Neuronal stem cell (in vitro differentiated cells): ENCODE measurements at places on chromosomes 5 and 9.

- DNase-seq: no peak
Observed at GRCh38 chr5:150411245-150411979, 1.3 kb downstream of the CD74 start.

- DNase-seq: no peak
Observed at GRCh38 chr5:27252911-27253310, 214.5 kb upstream of the CDH9 start.

DNA sequence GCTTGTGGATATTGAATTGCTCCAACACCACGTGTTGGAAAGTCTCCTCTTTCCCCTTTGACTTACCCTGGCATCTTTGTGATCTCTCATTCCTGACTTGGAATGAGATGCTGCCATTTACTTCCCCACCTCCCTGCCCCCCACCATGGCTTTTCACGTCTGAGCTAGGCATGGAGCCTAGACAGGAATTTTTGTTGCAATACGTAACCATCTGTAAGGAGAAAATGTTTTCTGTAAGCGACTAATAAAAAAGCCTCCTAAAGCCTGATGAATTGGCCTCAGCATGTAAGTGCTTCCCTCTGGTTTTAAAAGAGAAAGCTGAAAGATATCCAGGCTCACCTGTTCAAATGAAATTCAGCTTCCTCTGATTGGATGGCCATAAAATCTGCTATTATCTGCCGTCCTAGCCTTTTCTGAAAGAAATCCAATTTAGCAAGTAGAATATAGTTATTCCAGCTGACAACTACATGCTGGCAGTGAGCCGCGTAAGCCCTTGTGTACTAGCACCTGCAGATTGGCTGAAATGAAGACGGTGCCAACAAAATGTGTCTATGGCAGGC lies 200.1 kb downstream of the NSG2 start:
- DNase-seq: no peak

- no peak for DNase-seq
Observed at GRCh38 chr5:14545862-14546261, 35.7 kb upstream of the OTULINL start.

DNA sequence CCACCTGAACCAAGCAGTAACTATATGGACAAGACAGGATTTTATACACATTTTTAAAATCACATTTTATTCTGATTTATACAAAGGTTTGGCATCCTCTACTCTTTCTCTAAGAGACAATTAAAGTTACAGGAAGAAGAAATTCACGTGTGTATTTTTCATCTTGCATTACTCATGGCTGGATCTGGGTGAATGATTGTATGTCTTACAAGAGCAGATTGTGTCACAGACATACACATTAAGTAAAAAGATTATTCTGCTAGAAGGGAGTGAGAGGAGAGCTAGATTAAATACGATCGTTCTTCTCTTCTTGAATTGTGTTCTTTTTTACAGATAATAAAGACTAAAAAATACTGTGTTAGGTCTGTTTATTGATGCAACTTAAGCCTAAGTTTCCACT lies 20.8 kb upstream of the CEP120 start:
- no peak for DNase-seq

DNA sequence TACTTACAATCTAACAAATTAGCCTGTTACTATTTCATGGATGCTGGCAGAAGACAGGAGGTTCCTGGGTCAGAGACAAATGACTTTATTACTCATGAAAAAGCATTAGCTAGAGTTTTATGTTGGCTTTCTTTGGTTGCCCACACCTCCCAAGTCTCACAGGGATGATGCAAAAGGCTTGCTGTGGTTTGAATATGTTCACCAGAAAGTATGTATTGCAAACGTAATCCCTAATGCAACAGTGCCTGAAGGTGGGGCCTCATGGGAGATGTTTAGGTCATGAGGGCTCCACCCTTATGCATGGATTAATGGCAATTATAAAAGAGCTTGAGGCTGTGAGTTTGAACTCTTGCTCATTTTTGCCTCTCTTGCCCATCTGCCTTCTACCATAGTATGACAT lies 28.5 kb downstream of the DPYSL3 start:
- no peak for DNase-seq

- DNase-seq: no peak
Observed at GRCh38 chr5:89313804-89314588, 431.0 kb upstream of the MEF2C start.

DNA sequence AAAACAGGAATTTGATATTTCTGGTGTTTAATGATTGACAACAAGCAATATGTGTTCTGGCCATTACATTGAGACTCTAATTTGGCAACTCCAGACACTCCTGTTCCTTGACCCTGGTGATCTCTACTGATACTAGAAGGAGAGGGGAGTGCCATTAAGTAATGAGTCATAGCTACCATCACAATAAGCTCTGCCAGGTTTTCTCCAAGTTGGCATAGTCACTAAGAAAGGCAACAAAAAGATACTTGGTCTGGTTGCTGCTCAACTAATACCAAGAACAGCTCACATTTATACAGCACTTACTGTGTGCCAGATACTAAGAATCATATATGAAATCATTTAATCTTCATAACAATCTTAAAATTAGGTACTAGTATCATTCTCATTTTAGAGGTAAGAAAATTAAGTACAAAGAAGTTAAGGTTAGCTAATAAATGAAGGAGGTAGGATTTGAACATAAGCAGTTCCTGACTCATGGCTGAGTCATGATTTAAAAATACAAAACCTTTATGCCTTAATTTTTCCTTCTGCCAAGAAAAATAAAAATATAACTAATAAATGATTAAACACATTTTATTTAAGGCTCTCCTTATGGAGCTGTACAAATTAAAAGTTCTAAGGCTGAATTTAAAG lies 19.9 kb upstream of the PRXL2C start:
- no peak for DNase-seq

- no peak for DNase-seq
Observed at GRCh38 chr5:169341556-169341955, 40.6 kb upstream of the SLIT3 start.

GRCh38 chr5:109929911-109930310 lies 240.2 kb downstream of the MAN2A1 start:
- DNase-seq: no peak

DNA sequence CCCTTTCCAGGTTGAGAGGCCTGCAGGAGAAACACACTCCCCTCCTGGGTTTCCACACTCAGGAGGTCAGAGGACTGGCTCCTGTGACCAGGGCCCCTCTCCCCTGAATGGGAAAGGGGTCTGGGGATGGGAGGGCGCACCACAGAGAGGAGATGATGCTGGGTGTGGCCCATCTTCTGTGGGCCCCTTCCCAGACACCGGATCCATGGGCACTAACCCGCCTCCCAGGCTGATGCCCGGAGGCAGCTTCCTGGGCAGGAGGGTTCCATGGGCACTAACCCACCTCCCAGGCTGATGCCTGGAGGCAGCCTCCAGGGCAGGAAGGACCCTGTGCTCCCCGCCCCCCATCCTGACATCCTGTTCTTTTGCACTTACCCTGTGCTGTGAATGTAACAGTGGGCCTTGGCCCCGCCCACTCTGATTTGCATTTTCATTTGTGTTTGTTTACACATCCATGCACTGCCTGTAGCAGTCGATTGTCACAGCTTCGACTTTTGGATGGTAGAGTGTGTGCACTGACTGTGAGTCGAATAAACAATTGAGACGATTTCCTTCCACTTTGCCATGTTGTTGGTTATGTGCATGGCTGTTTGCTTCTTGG lies 9.3 kb upstream of the DOLPP1 start:
- no peak for DNase-seq

DNA sequence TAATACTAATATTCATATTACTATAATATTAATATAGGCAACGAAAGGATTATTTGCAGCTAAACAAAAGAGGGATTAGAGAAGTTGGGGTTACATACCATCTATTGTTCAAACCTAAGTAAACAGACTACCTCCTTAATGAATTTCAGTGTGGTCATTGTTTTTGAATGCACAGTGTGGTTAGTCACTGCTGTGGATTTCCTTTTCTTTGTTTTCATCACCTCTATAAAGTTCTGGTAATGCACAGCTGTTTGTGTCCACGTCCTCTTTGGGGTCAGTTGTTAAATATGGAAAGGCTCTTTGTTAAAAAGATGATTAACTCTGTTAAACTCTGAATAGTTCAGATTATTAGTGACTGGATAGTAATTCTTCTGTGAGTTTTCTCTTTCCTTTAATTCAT lies 233.6 kb downstream of the MAST4 start:
- DNase-seq: peak; percentile 8

DNA sequence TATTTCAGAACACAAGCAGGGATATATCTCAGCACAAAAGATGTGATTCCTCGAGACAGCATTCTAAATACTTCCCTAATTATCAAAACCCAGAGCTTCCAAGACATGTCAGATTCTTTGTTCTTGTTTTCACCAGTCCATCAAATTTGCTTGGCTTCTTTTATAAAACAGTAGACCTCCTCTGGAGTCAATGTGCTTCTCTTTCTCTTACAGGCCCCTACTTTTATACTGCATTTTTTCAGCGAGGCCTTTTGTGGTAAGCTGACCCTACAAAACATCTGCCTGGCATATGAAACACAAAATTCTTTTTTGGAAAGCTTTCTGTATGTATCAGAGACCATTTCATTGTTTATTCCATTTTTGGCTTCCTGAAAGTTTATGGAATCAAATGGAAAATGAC lies 81.8 kb downstream of the ARSB start:
- DNase-seq: no peak

DNA sequence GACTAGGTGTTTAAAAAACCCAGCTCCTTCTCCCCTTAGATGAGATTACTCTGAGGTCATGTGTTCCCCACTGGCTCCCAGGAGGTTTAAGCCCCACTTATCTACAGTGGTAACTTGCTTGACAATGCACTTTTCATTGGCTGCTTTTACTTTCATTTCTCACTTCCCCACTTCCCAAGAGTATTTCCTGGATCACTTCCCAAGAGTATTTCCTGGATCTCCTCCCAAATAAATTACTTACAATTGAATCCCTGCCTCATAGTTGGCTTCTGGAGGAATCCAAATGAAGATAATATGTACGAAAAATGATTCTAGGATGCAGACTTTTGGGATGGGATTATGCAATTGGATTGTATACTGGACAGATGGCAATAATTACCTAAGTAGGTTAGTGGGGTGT lies 47.1 kb upstream of the CHSY3 start:
- no peak for DNase-seq

- no peak for DNase-seq
Observed at GRCh38 chr5:74122979-74123590, 497.1 kb downstream of the ARHGEF28 start.

GRCh38 chr5:115809946-115810345 lies 6.5 kb downstream of the CDO1 start:
- no peak for DNase-seq

GRCh38 chr9:18317896-18318295 lies 156.1 kb upstream of the ADAMTSL1 start:
- DNase-seq: no peak

DNA sequence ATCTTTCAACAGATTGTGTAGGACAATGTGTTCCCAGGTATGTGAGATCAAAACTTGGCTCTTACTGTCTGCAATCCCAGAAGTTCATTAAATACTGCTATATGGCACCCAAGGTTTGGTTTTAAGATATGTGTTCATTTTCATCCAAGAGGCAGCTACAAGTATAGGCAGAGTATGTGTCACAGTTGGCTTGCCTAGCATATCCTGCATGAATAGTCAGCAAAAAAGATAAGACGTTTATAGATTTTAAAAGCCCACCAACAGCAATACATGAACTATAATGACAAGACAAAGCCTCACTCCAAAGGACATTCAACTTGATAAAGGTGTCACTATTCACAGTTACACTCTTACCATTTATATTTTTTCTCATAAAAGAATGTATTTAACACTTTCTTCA lies 99.1 kb downstream of the BNC2 start:
- no peak for DNase-seq

DNA sequence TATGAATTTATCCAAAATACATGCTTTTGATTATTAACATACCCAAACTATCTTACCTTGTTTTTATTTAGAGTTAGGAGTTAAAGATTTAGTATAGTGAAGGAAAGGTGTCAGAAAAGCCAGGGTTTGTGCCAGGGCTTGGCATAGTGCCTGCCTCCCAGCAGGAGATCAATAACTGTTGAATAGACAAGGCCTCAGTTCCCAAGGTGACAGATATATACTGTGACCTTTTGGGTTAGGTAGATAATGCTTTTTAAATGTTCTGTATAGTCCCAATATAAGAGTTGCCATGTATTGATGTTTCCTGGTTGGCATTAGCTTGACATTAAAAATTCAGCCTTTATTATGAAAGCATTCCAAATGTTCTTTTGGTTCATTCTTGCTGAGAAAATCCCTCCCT lies 121.8 kb downstream of the MCTP1 start:
- DNase-seq: no peak

GRCh38 chr5:160187091-160187490 lies 42.2 kb upstream of the FABP6 start:
- no peak for DNase-seq

DNA sequence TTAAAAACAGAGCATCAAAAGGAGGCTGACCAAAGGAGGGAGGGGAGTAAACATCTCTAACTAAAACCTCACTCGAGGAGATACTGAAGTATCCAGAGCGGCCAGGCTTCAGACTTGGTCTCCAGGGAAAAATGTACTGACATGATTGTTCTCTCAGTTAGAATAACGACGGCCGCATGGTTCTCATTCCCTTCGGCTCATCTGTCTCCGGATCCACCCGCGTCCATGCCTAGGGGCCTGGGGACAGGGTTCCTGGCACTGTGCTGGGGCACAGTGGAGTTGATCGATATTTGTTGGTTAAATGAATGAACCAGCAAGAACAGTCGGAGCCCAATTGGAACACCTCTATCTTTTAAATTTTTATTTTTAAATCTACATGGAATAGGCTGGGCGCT lies 167.1 kb upstream of the PHYKPL start:
- DNase-seq: no peak

GRCh38 chr5:152514827-152515397 lies 109.8 kb upstream of the NMUR2 start:
- no peak for DNase-seq

DNA sequence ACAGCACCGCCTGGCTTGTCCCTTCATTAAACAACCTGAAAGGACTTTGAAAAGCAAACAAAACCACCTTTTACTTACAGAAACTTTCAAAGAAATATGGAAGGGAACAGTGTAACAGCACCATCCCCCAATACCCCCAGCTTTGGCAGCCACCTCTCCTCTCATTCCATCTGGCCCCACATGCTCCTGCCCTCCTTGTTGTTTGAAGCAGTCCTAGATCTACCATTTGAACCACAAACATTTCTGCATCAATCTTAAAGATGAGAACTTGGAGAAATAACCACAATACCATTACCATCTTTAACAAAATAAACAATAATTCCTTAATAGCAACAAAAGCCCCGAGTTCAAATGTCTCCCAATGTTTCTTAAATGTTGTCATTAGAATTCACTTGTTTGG lies 17.8 kb upstream of the COL15A1 start:
- no peak for DNase-seq

DNA sequence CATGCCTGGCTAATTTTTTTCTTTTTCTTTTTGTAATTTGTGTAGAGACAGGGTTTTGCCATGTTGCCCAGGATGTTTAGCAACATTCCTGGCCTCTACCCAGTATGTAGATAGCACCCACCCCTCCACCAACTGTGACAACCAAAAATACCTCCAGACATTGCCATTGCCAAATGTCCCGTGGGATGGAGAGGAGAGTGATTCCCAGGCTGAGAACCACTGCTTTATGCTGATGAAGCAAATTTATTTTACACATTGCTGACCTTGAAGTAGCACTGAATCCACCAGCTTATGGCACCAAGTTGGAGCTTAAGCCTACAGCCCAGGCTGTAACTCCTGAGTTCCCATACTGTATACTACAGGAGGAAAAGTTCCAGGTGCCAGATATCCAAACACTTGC lies 58.5 kb downstream of the GGTA1 start:
- no peak for DNase-seq
